ENCODE measurements at places on chromosomes 12 and 14. TPM values are rescaled to one million over a fixed set of nuclear protein-coding genes. Genes with fewer than 3 reads are reported as not detected.
A peak's percentile ranks its signal among the peaks of the same experiment; 100 is the strongest.

GRCh38 chr12:104676636-104677035, 219.9 kb downstream of the CHST11 start:
- no peak for DNase-seq

- DNase-seq = no peak
Observed at GRCh38 chr12:56042843-56043242, 1.1 kb downstream of the RPS26 start.

RPL10L gene
- not detected for total RNA-seq

RNASE7 gene
- not detected for total RNA-seq

GRCh38 chr14:68177728-68178127, 358.1 kb downstream of the RAD51B start:
- DNase-seq = peak; percentile 28

GRCh38 chr14:89428546-89429198, 11.6 kb upstream of the FOXN3 start:
- DNase-seq = no peak

GRCh38 chr12:130489293-130489692, 151.6 kb downstream of the PIWIL1 start:
- no peak for DNase-seq

DNA sequence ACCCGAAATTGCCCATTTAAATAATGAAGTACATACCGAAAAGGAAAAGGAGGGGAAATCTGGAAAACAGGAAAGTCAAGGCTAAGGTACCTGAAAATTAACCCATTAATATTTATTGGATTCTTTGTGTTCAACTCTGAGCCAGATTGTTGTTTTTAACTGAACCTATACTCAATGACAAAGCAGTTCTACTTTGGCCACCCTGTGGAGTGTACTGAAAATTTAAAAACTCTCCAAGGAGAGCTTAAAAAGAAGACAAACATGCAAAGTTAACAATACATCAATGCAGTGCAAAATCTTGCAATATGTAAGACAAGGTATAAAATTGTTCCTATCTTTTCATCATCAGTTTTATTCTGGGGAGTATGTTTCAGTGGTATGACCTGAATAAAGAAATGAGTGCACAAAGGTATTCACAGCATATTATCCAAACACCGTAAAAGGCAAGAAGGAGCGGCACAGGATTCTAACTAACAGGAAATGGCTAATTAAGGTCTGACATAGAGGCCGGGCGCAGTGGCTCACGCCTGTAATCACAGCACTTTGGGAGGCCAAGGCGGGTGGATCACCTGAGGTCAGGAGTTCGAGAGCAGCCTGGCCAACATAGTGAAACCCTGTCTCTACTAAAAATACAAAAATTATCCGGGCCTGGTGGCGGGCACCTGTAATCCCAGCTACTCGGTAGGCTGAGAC, 1.7 kb downstream of the USP44 start:
- DNase-seq = no peak

RD3L gene
- not detected for total RNA-seq

- no peak for DNase-seq
Observed at GRCh38 chr12:68868043-68868790, 60.2 kb downstream of the MDM2 start.

- DNase-seq = no peak
Observed at GRCh38 chr12:116000252-116000651, 277.2 kb downstream of the MED13L start.

DNA sequence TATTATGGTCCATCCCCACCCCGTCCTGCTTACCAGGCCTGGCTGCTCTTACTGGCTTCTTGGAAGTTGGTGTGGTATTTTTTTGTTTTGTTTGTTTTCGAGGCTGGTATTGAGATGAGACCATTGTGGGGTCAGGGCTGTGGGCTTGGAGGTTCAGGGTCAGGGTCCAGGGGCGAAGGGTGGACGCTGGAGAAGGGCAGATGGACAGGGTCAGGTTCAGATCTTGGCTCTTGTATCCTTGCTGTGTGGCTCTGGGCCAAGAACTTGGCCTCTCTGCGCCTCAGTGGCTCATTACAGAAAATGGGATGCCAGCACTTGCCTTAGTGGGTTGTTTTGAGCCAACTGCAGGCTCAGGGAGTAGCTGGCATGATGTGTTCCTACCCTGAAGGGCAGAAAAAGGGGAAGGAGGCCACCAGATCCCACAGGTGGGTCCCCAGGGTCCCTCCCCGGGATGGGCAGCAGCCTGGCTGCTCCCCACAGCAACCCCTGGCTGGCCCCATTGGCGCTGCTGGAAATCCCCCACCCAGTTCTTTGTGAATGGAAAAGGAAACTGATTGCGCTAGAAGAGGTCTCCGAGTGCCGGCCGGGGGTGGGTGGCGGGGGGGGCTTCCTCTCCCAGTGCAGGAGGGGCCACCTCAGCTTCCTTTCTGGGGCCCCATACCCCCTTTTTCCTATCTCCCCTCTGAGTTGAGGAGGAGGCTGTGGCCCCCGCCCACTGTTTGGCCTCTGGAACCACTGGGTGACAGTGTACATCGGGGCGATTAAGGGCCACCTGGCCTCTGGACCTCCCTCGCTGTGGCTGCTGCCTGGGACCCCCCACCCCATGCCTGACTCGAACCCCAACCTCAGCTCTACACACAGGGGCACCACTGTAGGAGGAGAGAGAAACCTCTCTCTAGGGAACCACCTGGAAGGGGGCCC, 25.0 kb downstream of the SH2B3 start:
- no peak for DNase-seq

CLEC1A gene
- not detected for total RNA-seq

DNA sequence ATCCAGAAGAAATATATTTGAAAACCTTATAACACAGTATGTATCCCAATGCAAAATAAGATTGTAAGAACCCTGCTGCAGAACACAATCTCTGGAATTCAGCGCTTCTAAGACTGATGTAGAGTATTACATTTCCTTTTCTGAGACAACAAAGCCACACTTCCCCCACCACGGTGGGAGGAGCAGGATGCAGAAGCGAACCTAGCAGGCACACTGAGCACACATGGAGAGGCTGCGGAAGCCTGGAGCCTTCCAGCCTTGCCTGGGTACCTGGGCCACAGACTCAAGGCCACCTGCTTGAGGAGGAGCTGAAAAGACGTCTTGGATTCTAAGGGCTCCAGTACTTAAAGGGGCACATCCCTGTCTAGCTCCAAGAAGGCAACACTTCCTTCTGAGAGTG, 46.4 kb downstream of the TCHP start:
- no peak for DNase-seq

MIP gene
- total RNA-seq = not detected

- no peak for DNase-seq
Observed at GRCh38 chr12:118513611-118514010, 137.3 kb downstream of the SUDS3 start.

GRCh38 chr14:64720131-64720576, 15.9 kb downstream of the PLEKHG3 start:
- peak; percentile 98 for DNase-seq

Measured in PC-3 (cell line).